ENCODE measurements at places on chromosomes 11 and 22.

- no peak for DNase-seq
These were observed 7.5 kb upstream of the RAG2 start for GRCh38 chr11:36605221-36606216.

GRCh38 chr22:26993886-26994285, 336.5 kb downstream of the MIAT start:
- no peak for DNase-seq

DNA sequence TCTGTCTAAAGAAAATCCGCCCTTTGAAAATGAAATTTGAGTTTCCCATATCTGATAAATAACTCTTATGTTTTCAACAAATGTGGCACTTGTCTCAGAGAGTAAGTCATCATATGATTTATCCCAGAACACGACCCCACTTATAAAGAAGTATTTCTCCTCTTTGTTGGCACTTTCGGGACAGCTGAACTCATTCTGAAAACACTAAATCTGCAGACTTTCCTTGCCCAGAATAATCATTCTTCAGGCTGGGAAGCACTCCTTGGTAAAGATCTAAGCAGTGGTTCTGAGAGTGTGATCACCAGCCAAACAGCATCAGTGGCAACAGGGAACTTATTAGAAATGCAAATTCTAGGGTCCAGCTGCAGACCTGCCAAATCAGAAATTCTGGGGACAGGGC, 532.2 kb upstream of the API5 start:
- no peak for DNase-seq

GRCh38 chr11:31821766-31822165, 10.6 kb upstream of the PAX6 start:
- no peak for DNase-seq

DNA sequence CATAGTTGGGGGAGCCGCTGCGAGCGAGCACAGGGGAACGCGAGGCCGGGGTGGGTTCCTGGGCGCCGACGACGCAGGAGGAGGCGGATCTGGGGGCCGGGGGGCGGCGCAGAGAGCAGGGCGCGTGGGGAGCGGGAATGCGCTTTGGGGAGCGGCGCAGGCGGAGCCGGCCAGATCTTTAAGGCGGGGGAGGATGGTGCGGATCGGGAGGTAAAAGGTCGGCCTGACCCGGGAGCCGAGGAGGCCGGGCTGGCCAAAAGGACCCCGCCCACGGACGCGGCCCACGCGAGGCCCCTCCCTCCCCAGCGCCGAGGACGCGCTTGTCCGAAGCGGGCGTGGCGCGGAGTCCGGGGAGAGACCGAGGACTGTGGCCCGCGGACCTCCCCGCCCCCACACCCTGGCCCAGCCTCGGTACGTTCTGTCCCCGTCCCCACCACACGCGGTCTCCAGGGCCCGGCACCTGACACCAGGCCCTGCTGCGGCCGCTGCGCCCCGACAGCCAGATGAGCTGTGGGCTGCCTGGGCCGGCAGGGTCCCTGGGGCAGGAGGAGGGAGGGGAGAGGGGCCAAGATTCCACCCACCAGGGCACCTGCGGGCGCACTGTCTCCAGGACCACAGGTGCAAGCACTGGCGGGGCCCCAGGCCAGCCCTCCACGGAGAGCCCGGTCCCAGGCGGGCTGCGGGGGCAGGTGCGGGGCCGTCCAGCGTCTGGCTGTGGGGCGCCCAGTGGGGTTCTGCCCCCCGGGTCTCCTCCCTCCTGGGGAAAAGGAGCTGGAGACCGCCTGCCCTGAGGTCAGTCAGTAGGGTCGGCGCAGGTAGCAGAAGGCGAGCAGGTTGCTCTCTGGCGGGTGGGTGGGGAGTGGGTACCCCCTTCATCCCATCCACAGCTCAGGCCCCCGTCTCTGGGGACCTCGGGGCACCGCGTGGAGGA, 10.9 kb downstream of the PIM3 start:
- no peak for DNase-seq

- no peak for DNase-seq
These were observed 48.2 kb downstream of the NRXN2 start for GRCh38 chr11:64674774-64675173.

- no peak for DNase-seq
These were observed 10.1 kb downstream of the MTFP1 start for GRCh38 chr22:30435674-30436126.

- DNase-seq = no peak
These were observed 11.7 kb upstream of the MRPL23 start for GRCh38 chr11:1935156-1936071.

Data from keratinocyte (primary cell).